ENCODE measurements at places on chromosomes 3 and 15. TPM values are rescaled to one million over a fixed set of nuclear protein-coding genes. Genes with fewer than 3 reads are reported as not detected.
A peak's percentile ranks its signal among the peaks of the same experiment; 100 is the strongest.

C2CD4B gene
- total RNA-seq: not detected

TMEM212 gene
- not detected for total RNA-seq

MASP1 gene
- not detected for total RNA-seq

HRG gene
- total RNA-seq: not detected

TIMP4 gene
- not detected for total RNA-seq

CHRNA7 gene
- total RNA-seq: 2.0 TPM

TPRG1 gene
- 0.24 TPM for total RNA-seq

EFL1 gene
- 20.4 TPM for total RNA-seq

P2RY13 gene
- total RNA-seq: not detected

COL8A1 gene
- 5.3 TPM for total RNA-seq

EHHADH gene
- 2.2 TPM for total RNA-seq

DNA sequence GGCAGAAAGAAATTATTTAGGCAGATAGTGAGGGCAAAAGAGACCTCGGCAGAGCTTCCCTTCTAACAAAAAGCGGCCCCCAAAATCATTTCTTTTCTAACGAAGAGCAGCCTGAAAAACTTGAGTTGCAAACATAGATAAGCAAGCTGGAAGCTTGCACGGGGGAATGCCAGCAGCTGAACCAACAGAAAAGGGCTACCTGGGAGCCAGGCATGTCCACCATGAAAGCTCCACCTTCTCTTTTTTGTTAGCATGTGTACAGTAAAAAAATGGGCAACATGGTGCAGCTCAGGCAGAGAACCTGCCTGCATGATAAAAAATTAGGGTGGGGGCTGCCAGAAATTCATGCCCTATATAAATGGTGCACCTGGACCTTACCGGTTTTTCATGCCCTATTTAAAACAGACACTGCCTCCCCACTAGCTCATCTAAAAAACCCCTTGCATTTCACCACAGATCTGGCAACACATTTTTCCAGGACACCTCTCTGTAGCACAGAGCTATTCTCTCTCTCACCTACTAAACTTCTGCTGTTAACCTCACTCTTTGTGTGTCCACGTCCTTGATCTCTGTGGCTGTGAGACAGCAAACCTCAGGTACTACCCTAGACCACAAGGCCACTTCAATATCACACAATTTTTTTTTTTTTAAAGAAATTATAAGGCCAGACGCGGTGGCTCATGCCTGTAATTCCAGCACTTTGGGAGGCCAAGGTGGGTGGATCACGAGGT is 18.7 kb downstream of the SLC33A1 start:
- DNase-seq: no peak

DNA sequence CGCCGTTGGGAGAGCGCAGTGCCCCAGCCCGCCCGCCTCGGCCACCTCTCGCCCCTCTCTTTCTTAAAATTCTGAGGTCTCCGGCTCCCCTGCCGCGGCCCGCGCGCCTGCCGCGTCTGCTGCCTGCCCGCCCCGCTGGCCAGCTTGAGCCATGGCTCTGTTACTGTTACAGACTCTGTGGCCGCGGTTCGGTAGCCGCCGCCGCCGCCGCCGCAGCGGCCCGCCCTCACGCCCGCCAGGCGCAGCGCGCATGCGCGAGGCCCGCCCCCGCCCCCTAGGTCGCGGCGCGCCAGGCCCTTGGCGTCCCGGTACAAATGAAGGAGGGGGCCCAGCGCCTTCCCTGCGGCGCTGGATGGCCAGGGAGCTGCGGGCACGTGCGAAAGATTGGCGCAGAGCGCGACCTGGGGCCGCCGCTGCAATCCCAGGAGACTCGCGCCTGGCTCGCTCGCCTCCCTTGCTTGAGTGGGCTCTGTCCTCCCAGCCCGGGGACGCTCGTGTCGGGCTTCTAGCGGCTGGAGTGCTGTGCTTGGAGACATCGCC is at the start of gene ONECUT1:
Gene ONECUT1 (minus strand): TSS at position 168 of the 540 bp plus-strand sequence. CDS start 452 bp downstream, outside the sequence.
- no peak for DNase-seq

DNA sequence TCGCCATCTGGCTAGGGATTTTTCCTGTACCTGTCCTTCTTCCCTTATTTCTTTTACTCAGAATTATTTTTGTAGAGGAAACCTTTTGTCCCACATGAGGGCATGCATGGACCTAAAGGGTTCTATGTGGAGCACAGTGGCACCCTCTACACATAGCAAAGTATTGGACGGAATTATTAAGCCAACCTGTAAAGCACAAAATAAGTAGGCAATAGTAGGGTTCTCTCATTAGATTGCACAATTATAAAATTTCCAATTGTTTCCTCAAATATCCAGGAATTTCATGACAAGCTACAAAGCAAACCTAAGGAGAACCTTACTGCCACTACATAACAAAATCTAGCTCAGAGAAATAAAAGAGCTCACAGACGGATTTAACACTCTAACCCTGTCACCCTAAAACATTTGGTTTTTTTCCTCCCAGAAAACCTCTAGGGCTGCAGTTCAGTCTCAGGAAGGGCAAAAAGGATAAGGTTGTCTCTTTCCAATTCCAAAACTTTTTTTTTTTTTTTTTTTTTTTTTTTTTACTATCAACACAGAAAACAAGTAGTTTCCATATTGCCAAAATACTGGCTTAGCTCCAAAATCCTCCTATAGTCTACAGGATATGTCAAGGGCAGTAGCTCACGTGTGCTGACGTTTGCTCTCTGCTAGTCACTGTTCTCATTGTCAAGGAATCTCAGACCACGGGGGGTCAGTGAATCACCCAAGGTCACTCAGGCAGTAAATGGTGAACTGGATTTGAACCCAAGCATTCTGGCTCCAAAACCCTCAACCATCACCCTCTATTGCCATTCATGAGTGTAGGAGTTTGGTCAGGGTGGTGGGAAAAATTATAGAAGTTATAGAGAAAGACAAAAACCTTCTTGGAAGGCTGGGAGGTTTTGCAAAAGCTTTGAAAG is 52.3 kb downstream of the NCEH1 start:
- peak; percentile 99 for DNase-seq

GRCh38 chr15:61519296-61519695 is 290.2 kb upstream of the RORA start:
- DNase-seq: no peak

GRCh38 chr3:169295912-169296570 is 367.5 kb downstream of the MECOM start:
- DNase-seq: no peak

DNA sequence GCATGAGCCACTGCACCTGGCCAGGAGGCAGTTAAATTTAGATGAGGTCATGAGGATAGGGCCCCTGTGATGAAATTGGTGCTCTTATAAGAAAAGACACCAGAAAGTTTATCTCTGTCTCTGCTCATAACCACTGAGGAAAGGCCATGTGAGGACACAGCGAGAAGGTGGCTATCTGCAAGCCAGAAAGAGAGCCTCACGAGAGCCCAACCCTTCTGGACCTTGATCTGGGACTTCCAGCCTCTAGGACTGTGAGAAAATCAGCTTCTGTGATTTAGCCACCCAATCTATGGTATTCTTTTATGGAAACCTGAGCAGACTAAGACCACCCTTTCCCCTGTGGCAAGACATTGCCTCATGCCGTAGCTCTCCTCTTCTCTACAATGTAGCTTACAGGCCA is 337.6 kb downstream of the THSD4 start:
- no peak for DNase-seq

DNA sequence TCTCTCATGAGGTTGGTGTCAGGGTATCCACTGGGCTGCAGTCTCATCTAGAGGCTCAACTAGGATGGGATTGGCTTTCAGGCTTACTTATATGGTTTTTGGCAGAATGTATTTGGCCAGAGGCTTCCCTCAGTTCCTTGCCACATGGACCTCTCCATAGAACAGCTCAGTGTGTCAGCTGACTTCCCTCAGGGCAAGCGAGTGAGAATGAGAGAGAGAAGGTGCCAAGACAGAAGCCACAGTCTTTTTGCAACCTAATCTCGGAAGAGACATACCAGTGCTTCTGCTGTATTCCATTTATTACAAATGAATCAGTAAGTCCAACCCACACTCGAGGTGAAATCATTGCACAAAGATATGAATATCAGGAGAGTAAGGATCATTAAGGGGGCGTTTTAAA is 129.2 kb downstream of the CCNL1 start:
- peak; percentile 11 for DNase-seq

GRCh38 chr15:82539691-82540054 is 584 bp downstream of the RPS17 start:
- no peak for DNase-seq

- no peak for DNase-seq
These were observed 156.0 kb downstream of the CACNA1D start for GRCh38 chr3:53650424-53650823.

GRCh38 chr3:10357592-10358308 is 36.8 kb upstream of the SEC13 start:
- DNase-seq: peak; percentile 93

GRCh38 chr3:110710603-110711002 is 361.0 kb upstream of the NECTIN3 start:
- no peak for DNase-seq

DNA sequence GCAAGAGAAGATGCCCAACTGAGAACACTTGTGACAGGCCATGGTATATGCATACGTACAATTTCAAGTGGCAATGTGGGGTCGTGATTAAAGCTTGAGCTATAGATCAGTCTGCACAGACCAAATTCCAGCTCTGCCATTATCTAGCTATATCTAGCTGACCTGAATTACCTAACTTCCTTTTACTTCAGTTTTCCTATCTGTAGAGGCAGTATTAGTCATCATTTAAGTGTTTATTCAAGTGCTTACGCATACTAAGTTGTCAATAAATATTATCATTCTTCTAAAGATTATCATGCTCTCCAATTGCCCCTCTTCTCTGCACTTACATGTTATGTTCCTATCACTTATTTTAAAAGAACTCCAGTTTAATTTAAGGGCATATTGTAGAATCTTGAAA is 87.9 kb downstream of the ARPP21 start:
- peak; percentile 6 for DNase-seq

DNA sequence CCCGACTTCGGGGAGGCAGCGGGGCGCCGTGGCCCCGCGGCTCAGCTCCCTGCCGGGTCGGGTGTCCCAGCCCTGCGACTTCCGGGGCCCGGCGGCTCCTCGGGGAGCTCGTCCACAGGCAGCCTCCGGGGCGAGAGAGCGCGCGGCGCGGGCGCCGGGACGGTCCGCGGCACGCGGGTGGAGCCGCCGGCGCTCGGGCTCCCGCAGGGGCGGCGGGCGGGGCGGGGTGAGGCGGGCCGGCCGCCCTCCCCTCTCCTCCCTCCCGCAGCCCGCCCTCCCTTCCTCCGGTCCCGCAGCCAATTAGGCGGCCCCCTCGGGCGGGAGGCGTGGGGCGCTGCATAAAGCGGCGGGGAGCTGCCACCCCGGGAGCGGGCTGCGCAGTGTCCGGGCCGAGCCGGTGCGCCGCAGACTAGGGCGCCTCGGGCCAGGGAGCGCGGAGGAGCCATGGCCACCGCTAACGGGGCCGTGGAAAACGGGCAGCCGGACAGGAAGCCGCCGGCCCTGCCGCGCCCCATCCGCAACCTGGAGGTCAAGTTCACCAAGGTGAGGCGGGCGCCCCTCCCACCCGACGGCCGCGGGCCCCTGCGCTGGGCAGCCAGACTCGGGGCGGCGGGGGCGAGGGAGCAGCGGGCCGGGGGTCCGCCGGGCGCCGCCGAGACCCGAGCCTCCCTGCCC is at the start of gene ALDH1A3:
Gene ALDH1A3 (plus strand): TSS at position 368 of the 675 bp plus-strand sequence. CDS start 77 bp downstream, at position 445.
- no peak for DNase-seq

GRCh38 chr15:85780225-85780985 is 14.3 kb downstream of the KLHL25 start:
- DNase-seq: no peak

GRCh38 chr3:62453448-62453847 is 80.1 kb upstream of the FEZF2 start:
- DNase-seq: no peak

- no peak for DNase-seq
These were observed 116.1 kb downstream of the ANP32A start for GRCh38 chr15:68704496-68705021.

GRCh38 chr3:56930706-56931105 is 129.0 kb upstream of the ARHGEF3 start:
- DNase-seq: peak; percentile 95

- DNase-seq: peak; percentile 41
These were observed 4.4 kb upstream of the BRPF1 start for GRCh38 chr3:9727041-9727595.

GRCh38 chr3:41234823-41235721 is 35.8 kb downstream of the CTNNB1 start:
- no peak for DNase-seq

DNA sequence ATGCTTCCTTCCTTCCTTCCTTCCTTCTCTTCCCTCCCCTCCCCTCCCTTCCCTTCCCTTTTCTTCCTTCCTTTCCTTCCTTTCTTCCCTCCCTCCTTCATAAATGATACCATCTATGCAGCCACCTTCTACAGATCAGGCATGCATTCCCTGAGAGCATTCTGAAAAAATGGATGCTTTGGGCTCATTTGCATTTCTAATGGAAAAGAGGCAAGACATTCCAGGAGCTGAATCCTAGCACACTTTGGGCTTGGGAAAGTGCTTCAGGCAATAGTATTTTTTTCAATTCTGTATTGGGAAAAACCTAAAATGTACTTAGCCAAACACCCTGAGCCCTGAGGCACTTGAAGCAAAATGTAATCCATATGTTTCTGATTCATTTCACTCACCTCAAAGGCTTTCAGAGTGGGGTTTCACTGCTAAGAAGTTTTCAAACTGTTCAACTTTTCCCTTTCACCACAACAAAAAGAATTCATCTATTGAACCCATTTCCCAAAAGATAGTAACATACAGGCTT is 220.1 kb upstream of the RORA start:
- no peak for DNase-seq

DNA sequence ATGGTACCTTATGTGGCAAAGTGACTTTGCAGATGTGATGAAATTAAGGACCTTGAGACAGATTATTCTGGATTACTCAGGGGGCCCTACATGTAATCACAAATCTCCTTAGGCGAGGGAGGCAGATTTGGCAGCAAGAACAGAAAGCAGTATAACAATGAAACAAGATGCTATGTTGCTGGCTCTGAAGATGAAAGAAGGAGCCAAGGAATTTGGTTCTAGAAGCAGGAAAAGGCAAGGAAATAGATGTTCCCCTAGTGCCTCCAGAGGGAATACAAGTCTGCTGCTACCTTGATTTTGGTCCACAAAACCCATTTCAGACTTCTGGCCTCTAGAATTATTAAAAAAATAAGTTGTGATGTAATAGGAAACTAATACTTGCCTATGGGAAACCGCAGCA is 64.5 kb downstream of the PIK3R4 start:
- DNase-seq: no peak

- peak; percentile 95 for DNase-seq
These were observed 49.8 kb upstream of the GALNT15 start for GRCh38 chr3:16124636-16125035.
